ENCODE measurements at places on chromosomes 6 and 20.

GRCh38 chr20:57723816-57724215, 14.0 kb upstream of the PMEPA1 start:
- no peak for DNase-seq

DNA sequence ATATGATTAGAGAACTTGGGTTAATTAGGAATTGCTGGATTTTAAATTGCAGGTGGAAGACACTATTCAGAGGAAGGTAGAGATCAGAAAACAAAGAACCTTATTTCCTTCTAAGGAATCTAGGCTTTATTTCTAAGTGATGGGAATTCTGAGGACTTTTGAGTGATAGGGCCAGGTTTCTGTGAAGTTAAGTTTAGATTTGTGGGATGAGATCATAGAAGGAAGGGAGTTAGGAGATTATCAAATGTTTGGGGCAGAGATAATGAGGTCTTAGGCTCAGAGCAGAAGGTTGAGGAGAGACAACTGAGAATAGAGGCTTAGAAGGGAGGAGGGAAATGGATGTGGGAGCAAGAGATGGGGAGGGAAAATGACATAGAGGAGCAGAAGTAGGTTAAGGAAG, 109.7 kb upstream of the MMS22L start:
- DNase-seq, result no peak

DNA sequence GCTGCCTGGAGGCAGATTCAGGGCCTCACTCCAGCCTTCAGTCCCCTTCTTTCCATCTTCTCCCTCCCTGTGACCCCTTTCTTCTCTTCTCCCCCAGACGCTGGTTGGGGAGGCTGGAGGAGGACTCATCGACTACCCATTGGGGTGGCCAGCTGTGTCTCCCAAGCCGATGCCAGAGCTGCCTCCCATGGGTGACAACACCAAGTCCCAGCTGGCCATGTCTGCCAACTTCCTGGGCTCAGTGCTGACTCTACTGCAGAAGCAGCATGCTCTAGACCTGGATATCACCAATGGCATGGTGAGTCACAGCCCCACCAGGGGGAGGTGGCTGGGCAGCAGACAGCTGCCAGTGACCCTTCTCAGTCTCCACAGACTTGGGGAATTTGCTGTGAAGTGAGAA, 12.9 kb downstream of the BPIFB4 start:
- no peak for DNase-seq

GRCh38 chr20:60246751-60247150, 288.5 kb downstream of the CDH26 start:
- DNase-seq, result no peak

- DNase-seq, result peak; percentile 37
Measured at GRCh38 chr6:139372326-139373153, 1.9 kb downstream of the CITED2 start.

- no peak for DNase-seq
Measured at GRCh38 chr6:11262242-11262641, 29.8 kb upstream of the NEDD9 start.

- DNase-seq, result no peak
Measured at GRCh38 chr20:875115-875514, 41.0 kb downstream of the ANGPT4 start.

GRCh38 chr6:159014406-159014805, 14.4 kb upstream of the RSPH3 start:
- DNase-seq, result no peak

GRCh38 chr6:41693281-41694240, 41.8 kb downstream of the TFEB start:
- DNase-seq, result no peak

- DNase-seq, result no peak
Measured at GRCh38 chr6:71498638-71499037, 210.0 kb downstream of the OGFRL1 start.

DNA sequence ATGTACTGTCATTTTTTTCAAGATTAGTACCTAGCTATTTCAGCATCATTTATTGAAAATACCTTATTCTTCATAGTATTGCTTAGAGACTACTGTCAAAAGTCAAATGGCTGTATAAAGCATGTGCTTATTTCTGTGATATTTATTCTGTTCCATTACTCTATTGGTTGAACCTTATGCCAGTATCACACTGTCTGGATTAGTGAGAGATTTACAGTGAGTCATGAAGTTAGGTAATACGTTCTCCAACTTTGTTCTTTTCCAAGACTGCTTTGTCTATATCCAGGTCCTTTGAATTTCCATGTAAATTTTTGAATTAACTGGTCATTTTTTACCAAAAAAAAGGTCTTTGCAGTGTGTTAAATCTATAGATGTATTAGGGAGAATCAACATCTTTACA, 18.6 kb upstream of the RNF217 start:
- DNase-seq, result peak; percentile 33

- no peak for DNase-seq
Measured at GRCh38 chr6:164897523-164898235, 411.7 kb downstream of the C6orf118 start.

DNA sequence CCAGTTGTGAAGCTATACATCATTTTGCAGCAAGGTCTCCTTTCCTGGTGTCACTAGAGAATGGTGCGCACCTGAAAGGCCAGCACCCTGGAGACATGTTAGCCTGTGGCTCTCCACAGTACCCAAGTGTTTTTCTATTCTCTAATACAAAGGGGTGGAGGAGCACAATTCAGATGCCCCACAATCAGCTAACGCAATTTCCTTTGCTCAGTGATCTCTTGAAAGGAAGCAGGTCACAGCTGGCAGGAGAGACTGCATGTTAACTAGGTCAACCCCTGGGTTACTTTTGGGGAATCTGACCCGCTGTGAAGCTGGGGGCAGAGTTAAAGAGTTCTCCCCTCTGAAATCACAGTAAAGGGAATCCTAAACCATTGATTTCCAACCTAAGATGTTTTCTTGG, 92.5 kb downstream of the B3GAT2 start:
- no peak for DNase-seq

GRCh38 chr6:119584088-119584487, 234.5 kb upstream of the MAN1A1 start:
- no peak for DNase-seq

DNA sequence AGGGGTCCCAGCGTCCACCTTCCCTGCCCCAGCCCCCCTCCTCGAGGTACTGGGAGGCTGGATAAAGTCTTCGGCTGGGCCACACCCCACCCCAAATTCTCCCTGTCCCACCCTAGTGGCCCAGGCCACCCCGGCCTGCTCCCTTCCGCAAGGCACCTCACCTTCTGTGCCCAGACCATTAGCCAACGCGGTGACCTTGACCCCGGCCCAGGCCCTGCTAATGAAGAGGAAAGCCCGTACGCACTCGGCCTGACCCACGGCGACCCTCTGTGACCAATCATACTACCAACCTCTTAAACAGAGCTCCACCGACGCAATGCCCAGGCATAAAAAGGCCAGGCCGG, 182 bp upstream of the OXT start:
- no peak for DNase-seq

DNA sequence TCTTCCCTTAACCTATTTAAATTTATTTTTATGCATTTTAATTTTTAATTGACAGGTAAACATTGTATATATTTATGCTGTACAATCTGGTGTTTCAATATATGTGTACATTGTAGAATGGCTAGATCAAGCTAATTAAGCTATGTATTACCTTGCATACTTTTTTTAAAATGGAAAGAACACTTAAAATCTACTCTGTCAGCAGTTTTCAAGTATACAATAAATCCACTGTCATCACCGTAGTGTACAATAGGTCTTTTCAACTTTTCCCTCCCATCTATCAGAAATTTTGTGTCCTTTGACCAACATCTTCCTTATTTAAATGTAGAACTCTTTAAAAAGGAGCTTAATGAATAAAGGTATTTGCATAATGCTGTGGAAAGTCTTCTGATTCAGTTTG, 27.6 kb downstream of the RPS12 start:
- no peak for DNase-seq

GRCh38 chr20:60304026-60304590, 345.9 kb downstream of the CDH26 start:
- no peak for DNase-seq

DNA sequence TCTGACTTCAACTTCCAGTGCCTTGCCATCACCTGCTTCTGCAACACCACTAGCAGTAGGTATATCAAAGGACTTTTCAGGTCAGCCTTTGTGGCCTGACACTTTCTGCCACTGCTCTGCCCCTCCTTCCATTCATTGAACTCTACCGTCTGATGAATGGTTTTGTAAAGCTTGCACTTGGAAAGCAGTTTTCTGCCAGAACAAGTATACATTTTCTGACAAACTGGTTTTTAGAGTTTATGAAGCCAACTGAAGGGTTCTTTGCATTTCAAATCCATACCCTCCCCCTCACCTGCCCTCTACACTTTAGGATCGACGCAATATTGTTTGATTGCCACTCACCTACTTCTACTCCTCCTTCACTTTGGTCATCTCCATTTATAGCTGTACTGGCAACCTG, 603.1 kb downstream of the HACE1 start:
- DNase-seq, result no peak

DNA sequence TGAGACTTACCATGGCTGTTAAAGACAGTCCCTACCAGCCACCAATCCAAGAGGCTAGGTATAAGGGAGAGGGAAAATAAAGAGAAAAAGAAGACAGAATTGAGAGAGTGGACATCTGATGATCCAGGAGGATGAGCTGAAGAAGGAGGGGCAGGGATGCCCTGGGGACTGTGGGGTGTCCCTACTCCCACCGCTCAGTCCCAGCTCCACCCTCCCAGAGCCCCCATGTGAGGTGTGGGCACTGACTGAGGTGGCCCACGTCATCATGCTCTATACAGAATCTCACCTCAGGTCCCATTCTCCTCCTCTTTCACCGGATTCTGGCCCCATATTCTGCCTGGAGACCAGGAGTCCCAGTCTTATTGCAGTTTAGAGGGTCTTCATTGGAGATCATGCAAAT, 135.7 kb downstream of the KLHL32 start:
- DNase-seq, result no peak

DNA sequence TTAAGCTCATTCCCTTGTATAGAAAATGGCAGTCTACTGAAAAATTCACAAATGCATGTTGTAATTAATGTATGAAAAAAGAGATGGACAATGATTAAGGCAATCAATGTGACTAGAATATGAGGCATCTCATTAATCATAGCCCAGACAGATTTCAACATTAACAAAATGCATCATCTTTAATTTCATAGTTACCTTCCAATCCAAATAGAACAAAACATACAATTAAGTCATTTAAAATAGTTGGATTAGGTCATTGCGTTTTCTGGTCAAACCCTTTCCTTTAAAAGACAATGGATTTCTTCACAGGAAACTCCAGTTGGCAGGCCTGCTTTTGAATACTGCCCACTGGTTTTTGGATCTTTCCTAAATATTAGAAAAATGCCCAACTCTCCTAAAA, 203.9 kb downstream of the HAO1 start:
- peak; percentile 44 for DNase-seq

DNA sequence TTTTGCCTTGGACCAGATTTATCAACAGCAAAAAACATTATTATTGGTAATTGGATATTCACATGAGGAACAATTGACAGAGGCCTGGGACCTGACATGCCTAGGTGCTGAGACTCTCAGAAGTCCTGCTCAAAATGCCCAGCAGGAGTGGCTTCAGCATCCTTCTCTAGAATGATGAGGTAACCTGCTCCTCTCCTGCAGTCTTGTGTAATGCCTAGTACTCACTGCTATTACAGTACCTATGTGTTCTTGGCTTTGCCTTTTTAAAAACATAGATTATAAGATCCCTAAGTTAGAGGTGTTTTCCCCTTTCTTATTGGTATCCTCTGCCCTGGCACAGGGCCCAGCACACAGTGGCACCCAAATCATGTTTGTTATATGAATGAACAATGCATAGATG, 230.9 kb downstream of the PKHD1 start:
- DNase-seq, result no peak

DNA sequence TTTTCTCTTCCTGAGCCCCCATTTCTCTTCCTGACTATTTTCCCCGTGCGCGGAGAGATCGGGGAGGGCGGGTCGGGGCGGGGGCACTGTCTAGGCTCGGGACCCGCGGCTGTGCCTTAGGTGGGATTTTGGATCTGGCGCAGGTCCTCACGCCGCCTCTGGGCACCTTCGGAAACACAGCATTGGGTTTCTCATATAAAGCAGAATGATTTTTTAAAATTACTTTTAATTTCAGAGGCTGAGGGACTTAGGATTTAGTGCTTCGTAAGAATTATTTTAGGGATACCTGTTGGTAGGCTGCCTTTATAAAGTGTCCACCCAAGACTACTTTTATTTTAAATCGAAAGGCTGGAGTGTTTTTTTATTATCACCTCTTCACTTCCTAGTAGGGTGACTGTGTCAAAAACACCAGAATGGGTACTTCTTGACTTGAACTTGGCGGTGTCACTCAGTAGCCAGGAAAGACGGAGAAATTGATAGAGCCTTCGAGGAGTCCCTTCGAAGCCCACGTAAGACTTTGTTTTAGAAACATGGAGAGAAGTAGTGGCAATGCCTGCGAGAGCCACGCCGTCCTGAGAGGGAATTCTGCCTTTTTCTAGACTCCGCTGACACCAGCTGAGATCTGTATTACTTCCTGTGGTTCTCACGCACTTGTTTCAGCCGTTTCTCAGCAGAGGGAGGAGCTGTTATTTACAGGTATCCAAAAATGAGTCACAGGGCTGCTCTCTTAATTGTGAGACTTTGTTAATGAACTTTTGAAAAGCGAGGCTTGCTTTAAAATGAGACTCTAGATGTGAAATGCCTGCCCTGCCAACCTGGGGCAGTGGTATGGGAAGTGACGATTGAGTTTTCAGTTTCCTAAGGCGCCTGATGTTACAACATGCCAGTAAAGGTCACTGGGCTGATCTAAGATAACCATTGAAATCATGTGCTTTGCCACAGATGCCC, 667 bp downstream of the STX11 start:
- no peak for DNase-seq

DNA sequence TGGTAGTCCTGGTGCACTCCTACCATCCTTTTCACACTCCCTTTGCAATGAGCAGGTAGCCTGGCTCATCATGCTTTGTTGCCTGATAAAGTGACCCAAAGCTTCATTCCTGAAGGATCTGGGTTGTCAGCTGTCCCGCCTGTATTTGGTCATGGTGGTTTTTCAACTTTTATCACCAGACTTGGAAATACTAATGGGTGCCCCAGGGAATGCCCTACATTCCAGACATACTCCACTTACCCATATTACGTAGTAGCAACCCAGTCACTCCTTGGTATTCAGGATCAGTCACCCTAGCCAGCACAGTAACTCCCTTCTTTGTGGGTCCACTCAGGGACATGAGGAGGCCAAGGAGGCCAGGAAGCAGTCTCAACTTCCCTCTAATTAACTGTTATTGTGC, 199.2 kb downstream of the MAFB start:
- DNase-seq, result peak; percentile 94

DNA sequence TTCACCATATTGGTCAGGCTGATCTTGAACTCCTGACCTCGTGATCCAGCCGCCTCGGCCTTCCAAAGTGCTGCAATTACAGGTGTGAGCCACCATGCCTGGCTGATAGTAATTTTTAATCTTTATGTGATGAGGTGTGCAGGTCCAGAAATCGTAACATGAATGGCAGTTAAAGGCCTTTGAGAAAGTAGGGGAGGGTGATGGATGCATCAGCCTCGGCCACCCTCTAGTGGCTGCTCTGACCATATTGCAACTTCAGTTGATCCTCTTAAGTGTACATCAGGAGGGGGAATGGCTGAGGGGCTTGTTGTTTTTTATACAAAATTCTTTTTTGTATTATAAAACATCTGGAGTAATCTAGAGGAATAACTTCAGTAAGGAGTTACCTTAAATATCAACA, 193.0 kb downstream of the ZFAND3 start:
- peak; percentile 30 for DNase-seq

Data from foreskin keratinocyte (primary cell).